ENCODE measurements at places on chromosomes 3 and 15.

DNA sequence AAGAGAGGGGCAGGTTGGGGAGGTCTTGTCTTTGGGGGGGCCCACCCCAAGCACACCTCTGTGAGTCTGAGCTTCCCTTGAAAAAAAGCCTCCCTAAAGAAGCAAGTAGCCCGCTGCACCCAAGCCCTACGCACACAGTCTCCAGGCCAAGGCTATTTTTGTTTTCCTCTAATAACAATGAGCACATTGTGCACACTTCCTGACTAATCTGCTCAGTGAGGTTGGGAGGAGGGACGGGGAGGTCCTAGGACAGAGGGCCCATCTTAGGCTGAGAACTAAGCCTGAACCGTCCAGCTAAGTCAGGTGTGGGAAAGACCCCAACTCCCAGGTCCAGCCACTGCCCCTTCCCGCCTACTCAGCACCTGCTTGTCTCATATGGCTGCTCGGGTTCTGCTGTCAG, 87.2 kb downstream of the HMG20A start:
- peak; percentile 95 for DNase-seq

- no peak for DNase-seq
Measured at GRCh38 chr3:193865896-193866480, 270.0 kb upstream of the HES1 start.

DNA sequence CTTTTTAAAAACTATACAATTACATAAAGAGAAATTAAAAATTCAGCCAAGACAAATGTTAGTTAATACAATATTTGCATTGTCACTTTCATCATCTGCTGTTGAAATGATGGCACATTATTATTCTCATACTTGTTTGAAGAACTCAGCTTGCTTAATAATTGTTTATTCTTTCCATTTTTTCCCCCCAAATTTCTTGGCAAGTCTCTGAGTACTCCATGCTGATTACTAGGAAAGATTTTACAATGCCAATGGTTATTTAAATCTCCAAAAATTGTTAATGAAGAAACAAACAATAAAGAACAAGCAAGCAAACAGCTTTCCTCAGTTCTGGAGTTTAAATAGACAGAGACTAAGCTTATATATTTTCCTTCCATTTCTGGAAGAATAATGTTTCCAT, 15.1 kb upstream of the STXBP5L start:
- DNase-seq, result no peak

DNA sequence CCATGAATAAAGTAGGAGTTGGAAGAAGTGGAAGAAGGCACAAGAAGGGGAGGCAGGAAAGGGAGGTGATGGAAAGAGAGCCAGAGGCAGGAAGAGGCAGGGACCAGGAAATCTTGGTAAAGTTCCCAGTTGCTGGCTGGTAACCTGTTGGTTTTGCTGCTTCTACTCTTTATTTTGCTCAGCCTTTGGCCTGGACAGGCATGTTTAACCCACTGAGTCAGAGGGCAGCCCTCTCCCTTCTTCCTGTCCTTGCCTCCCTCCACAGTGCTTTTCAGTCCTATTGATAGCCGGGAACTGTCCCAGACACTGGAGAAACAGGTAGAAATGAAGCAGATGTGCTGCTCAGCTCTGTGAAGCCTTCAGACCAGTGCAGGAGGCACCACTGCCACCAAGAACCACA, 43.4 kb upstream of the APEH start:
- no peak for DNase-seq

DNA sequence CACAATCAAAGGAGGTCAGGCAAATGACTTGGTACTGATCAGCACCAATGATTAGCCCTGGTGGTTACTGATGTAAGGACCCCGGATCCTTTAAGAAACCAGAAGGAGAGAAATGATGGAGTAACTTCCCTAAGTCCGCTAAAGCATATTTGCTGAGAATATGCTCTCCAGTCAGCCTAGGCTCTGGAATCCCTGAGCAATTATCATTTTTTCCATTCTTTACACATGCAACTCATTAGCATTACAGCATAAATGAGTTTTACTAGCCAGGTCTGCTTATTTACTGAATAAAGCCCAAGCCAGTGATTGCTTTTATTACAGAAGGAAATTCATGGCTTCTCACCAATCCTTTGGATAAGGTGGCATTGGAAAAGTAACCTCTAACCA, 139.2 kb upstream of the WNT5A start:
- DNase-seq, result no peak

DNA sequence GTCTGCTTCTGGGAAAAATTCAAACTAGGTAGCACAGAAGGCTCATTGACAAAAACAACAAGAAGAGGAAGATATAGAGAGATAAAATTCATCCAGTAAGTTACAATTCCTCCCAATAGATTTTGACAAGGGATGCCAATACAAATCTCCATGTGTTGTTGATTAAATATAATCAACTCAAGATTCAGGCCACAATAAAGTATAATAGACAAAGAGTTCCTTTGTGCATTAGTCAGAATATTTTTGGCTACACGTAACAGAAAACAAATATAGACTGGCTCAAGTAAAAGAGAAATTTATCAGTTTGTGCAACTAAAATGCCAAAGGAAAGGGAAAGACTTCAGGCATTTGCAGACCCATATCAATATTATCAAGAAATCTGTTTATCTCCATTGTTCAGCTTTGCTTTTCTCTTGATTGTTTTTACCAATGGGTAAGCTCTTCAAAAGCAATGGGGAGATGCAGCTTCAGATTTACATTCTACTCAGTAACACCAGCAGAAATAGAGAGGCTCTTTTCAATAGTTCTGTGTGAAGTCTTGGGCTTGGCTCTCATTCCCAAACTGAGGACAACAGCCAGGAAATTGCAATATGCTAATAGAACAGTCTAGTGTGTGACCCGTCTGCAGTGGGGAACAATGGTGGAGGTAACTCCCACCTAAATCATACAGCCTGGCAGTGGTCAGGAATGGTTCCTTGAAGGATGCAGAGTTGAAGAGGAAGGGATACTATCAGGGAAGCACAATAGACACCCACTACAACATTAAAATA, 77.6 kb upstream of the PROK2 start:
- DNase-seq, result peak; percentile 26

GRCh38 chr15:71559098-71559497, 251.3 kb upstream of the NR2E3 start:
- no peak for DNase-seq

DNA sequence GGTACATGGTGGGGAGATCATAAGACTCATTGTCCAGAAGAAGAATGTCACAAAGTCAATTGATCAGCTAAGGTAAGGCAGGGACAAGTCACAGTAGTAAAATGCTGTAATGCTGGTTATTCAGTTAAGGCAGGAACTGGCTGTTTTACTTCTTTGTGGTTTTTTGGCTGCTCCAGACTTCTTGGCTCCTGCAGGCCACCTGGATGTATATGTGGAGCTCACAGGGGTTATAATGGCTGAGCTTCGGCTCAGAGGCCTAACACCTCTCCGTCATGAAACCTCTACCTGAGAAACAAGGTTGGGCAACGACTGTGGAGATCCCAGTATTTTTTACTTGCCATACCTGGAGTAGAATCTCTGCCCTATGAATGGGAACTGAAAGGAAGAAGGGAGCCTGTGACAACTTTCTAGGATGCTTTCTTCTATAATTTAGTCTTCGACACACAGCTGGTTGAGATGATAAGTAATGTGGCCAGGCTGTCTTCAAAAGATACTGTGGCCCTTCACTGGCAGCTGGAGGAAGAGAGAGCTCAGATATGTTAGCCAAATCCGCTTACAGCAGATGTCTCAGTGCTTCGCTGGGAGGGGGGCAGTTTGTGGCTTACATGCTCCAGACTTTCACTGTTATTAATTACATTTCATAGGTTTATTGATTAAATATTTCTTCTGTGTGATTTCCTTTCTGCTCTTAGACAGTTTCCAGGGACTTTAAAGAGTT, 887.8 kb downstream of the IGSF11 start:
- no peak for DNase-seq

- DNase-seq, result no peak
Measured at GRCh38 chr15:31156226-31156625, 54.7 kb upstream of the TRPM1 start.

GRCh38 chr3:111610612-111611054, 15.5 kb upstream of the ZBED2 start:
- DNase-seq, result no peak

DNA sequence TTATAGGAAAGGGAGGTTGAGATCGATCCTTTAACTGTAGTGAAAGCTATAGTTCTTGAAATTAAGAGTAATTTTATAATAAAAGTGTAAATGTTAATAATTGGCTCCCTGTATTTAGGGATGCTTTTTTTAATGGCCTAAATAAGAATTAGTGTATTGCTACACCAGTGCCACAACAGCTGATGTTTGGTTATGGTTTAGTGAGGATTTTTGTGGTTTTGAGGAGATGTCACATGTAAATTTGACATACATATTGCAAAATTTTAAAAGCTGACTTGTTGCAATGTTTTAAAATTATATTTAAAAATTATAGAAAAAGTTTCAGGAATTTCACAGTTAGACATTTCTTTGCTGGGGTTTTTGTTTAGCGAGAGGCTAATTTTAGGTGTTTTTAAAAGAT, 3.9 kb downstream of the TSC22D2 start:
- no peak for DNase-seq

- DNase-seq, result no peak
Measured at GRCh38 chr3:189144645-189145044, 27.1 kb upstream of the TPRG1 start.

- DNase-seq, result no peak
Measured at GRCh38 chr3:101518421-101518871, 5.4 kb upstream of the SENP7 start.

GRCh38 chr3:1093217-1093616, 393 bp downstream of the CNTN6 start:
- DNase-seq, result no peak

DNA sequence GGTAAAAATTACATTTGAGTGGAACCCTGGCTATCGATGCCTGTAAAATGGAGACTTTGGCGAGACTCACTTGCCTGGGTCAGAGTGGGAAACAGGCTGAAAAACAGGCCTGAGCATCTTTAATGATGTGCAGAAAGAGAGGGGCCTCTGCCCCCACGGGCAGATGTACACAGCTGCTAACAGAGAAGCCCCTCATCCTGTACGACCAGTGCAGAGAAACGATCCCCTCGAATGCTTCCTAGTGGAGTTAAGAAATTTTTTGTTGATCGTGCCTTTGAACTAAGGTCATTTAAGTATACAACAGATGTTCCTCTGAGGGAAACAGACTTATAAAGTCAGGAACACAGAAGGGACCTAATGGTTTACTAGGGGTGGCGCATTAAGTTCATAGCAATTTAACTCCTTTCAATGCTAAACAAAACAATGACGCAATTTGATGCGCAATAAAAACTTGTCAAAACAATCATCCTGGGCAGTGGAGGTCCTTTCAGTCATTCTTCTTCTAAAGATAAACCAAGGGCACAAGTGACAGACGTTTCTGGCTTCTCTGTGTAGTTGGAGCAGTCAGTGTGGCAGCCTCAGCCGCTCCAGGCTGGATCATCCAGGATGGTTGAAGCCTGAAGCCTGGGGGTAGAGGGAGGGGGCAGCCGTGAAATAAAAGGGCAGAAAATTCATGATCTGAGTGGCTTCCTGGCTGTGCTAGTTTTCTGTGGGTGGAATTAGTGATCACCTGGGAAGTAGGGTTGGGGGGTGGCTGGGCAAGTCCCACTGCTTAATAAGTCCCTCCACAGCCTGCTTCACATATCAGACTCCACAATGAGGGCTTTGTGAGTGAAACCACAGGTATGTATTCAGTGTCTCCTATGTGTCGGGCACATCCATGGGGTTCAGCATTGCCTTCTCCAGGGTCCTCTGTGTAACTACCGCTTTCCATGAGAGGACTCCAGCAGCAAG, 50.8 kb upstream of the MRPS22 start:
- no peak for DNase-seq

DNA sequence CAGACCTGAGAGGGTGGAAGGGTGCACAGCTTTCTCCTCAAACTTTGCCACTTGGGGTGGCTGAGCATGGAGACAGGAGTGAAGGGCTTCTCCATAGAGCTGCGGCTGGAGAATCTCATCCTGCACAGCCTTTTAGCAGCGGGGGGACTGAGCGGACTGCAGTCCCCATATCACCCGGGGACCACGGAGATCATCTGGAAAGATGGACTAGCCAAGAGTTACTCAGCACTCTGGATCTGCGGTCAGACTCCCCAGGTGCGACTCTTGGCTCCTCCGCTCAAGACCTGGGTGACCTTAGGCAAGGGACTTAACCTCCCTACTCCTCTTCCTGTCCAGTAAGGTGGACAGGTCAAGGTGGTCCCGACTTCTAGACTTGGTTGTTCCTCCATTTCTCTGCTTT, 125.8 kb upstream of the MEF2A start:
- DNase-seq, result no peak

DNA sequence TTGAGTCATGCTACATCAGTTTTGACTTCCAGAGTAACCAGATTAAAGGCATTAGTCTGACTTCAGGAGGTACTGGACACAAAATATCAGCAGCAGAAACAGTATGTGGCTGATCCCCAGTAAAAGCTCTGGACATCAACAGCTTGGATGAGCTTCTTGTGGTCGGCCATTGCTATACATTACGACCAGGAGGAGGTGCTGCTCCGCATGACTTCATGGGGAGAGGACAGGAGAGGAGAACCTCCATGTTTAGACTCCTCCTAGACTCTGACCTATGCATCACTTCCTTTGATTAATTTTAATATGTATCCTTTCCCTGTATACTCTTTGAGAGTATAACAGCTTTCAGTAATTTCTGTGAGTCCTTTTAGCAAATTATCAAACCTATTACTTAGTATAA, 285.6 kb upstream of the ARHGEF26 start:
- no peak for DNase-seq

Measured in globus pallidus (tissue), 1 donor.